Mesothelial cell of epicardium (in vitro differentiated cells): ENCODE measurements at places on chromosomes 4 and X. TPM values are rescaled to one million over a fixed set of nuclear protein-coding genes. Genes with fewer than 3 reads are reported as not detected.

DNA sequence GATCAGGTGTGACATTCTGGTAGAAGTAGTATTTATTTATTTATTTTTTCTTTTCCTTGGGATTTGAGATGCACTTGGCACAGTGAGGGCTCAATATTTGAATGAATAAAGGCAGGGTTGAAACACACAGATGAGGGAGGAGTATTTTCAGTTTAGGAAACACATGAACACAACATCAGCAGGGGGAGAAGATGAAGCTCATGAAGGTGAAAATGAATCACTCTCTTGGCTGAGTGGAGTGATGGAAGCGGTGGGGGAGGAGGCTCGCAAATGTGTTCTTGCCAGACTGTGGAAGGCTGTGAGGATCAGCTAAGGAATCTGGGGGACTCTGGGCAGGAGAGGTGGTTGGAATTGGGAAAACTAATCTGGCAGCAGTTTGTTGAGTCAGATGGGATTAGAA, 55.3 kb downstream of the ARHGAP10 start:
- peaks cover 49% of the 10 kb centered on the region for H3K4me1 ChIP-seq
- DNase-seq: no peak
- H3K4me3 ChIP-seq: no peak overlapping the region
- no peaks in the 10 kb centered on the region for H3K36me3 ChIP-seq
- no peaks in the 10 kb centered on the region for H3K27me3 ChIP-seq

GRCh38 chrX:101619364-101619763, 1.6 kb upstream of the ARMCX6 start:
- peak overlapping the region; percentile 7 for H3K4me3 ChIP-seq
- peaks cover 33% of the 10 kb centered on the region for H3K4me1 ChIP-seq
- H3K36me3 ChIP-seq: peaks cover 5% of the 10 kb centered on the region
- H3K27ac ChIP-seq: peak overlapping the region; percentile 86
- DNase-seq: no peak

DNA sequence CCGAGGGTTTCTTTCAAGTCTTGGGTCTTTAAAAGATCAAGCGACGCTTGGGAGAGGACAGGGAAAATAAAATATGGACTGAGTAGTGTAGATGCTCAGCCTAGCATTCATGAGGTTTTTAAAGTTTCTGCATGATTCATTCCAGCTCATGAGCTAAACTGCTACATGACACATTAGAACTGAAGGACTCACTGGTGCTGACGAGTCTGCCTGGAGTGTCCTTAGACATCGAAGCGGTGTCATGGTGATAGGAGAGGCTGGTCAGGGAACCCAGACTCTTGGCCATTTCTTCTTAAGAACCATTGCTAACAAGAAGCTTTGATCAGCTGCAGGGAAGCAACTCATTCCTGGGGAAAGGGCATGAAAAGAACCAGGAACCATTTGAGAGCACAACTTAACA, 158.6 kb downstream of the TRIML1 start:
- no peak for DNase-seq
- H3K27me3 ChIP-seq: peaks cover 6% of the 10 kb centered on the region
- H3K27ac ChIP-seq: no peak overlapping the region
- H3K4me1 ChIP-seq: peaks cover 19% of the 10 kb centered on the region

DNA sequence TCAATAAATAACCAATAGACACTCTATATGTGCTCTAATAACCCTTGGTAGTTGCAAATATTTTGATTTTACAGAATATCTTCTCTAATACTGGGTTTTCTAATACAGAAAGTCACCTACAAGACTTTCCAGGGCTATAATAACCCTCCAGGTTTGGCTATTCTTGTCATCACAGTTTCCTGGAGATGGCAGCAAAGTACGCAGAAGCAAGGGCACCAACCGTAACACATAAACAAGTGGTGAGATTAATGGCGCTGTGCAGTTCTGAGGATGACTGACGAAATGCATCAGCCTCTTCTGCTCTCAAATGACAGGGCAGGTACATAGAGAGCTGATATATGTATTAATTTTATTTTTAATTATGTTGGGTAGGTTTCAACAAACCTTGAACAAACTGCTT, 122.4 kb downstream of the C4orf33 start:
- H3K36me3 ChIP-seq: no peaks in the 10 kb centered on the region
- peaks cover 13% of the 10 kb centered on the region for H3K27me3 ChIP-seq
- no peak overlapping the region for H3K4me3 ChIP-seq

- DNase-seq: no peak
- no peaks in the 10 kb centered on the region for H3K27me3 ChIP-seq
- H3K4me1 ChIP-seq: peaks cover 2% of the 10 kb centered on the region
- no peak overlapping the region for H3K4me3 ChIP-seq
These were observed 99.1 kb downstream of the FRYL start for GRCh38 chr4:48680848-48681568.

DNA sequence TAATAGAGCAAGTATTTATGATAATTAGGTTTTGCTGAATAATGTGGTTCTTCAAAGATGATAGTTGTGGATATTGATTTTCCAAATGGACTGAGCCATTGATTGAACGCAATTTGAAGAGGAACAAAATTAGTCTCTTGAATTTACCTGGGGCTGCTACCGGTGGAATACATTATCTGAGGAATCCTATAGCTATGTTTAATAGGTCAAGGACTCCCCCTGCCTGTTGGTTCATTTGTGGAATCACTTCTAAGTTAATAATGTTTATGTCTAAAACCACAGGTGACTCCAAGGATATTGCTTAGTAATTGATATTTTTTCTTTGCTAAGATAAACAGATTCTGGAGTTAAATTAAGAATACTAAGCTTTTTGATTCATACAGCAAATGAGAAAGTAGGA, 576.0 kb upstream of the PABPC4L start:
- peaks cover 6% of the 10 kb centered on the region for H3K4me1 ChIP-seq
- H3K36me3 ChIP-seq: peaks cover 11% of the 10 kb centered on the region
- no peak overlapping the region for H3K27ac ChIP-seq
- no peak overlapping the region for H3K4me3 ChIP-seq
- H3K27me3 ChIP-seq: no peaks in the 10 kb centered on the region
- DNase-seq: no peak

DNA sequence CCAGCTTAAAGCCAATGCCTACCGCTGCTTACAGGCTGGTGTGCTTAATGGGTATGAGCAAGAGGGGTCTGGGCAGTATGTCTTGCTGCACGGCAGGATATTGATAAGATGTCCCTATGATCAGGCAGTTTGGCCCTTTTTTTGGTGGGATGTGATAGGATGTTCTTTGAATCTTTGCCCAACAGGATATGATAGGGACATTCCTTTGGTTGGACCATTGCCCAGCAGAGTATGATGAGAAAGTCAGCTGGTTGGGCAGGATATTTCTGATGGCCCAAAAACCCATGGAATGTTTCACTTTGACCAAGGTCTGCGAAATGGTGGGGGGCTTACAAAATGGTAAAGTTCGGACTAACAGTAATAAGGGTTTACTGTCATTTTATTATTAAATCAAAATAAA, 1060.6 kb downstream of the STIM2 start:
- H3K36me3 ChIP-seq: no peaks in the 10 kb centered on the region
- H3K4me1 ChIP-seq: peaks cover 6% of the 10 kb centered on the region

DNA sequence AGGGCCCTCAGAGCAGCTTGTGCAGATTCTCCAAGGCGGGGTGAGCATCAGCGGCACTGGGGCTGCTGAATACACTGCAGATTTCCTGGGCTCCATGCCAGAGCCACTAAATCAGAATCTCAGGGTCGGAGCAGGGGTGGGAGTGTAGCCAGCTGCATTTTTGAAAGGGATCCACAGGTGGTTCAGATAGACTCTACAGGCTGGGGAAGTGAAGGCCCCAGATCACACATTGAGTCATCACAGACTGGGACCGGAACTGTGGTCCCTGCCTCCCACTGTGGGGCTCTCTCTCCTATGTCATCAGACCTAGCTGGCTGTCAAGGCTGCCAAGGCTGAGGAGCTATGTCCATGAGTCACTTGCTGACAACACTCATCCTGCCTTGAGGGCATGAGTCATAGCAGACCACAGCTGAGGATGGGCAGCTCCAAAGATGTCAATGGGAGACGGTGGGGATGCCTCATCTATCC, 162.3 kb upstream of the MAMLD1 start:
- H3K4me1 ChIP-seq: peaks cover 4% of the 10 kb centered on the region
- H3K4me3 ChIP-seq: no peak overlapping the region
- H3K27me3 ChIP-seq: no peaks in the 10 kb centered on the region
- H3K27ac ChIP-seq: no peak overlapping the region
- no peak for DNase-seq

DNA sequence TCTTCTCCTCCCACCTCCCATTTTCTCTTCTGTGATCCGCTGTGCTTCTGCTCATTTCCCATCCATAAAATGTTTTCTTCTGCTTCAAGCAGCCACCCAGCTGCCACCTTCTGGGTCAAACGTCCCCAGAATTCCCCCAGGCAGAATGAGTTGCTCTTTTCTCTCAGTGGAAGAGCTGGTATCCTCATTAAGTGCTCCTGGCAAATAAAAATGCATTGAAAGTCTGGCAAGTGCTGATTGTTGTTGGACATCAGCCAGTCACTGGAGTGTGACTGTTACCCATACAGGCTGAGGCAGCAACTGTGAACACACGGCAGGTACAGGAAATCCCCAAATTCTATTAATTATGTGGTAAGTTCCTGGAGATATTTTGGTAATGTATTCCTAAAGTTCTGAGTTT, 52.6 kb downstream of the LIMCH1 start:
- DNase-seq: no peak
- H3K36me3 ChIP-seq: no peaks in the 10 kb centered on the region
- H3K4me1 ChIP-seq: peaks cover 24% of the 10 kb centered on the region
- H3K27me3 ChIP-seq: no peaks in the 10 kb centered on the region
- no peak overlapping the region for H3K4me3 ChIP-seq

- no peak overlapping the region for H3K27ac ChIP-seq
- H3K36me3 ChIP-seq: no peaks in the 10 kb centered on the region
- H3K27me3 ChIP-seq: no peaks in the 10 kb centered on the region
- DNase-seq: no peak
These were observed 13.5 kb downstream of the TEX13B start for GRCh38 chrX:107968623-107969022.

DNA sequence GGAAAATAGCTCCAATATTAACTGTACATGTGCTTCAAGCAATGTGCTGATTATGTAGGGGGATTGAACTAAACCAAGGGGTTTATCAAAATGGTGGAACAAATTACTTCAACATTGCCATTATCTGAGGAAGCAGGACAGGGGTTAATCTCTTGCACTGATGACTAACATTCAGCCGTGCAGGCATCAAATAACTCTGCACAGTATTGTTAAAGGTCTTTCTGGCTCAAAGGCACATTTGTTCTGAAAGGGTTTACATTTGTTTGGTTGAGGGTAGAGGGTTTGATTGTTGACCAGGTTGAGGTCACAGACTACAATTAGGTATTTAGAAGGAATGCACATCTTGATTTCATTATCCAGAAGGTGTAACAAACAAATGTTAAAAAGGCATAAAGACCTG, 32.2 kb upstream of the CCSER1 start:
- H3K4me1 ChIP-seq: no peaks in the 10 kb centered on the region
- H3K4me3 ChIP-seq: no peak overlapping the region
- H3K27me3 ChIP-seq: no peaks in the 10 kb centered on the region
- H3K27ac ChIP-seq: no peak overlapping the region
- DNase-seq: no peak
- H3K36me3 ChIP-seq: no peaks in the 10 kb centered on the region

DNA sequence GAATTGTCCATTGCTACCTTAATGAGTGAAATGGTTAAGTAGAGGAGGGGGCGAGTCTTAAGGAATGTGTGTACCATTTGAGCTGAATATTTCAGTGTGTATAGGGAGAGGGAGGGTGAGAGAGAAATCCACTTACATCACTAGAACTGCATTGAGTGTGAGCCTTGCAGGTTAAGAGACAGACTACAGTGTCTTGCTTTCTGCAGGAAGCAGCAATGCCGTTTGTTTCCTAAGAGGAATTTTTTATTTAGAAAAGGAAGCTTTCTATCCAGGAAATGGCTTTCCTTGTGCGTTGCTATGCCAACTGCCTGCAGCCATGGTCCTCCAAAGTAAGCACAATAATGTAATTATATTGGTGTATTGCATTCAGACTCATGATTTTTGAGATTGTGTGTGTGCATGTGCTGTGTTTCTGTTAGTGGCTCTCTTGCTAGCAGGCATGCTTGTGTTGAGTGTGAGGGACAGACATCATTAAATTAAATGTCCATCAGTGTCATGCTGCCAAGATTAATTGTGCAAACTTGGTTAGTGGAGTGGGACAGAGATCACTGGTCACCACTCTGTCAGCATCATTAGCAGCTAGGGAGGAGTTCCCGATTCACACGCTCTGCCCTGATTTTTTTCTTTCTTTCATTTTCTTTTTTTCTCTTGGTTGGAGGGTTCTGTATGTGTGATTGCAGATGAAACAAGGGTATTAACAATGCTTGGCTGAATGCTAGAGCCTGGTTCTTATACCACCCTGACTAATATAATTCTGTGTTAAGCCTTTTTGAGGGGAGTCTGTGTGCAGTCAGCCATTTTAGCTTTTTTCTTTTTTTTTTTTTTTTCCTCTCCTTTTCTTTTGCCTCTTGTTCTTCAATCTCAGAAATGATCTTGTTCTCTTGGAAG, 164.3 kb downstream of the RAPGEF2 start:
- DNase-seq: no peak
- no peaks in the 10 kb centered on the region for H3K27me3 ChIP-seq
- H3K4me3 ChIP-seq: no peak overlapping the region
- H3K27ac ChIP-seq: no peak overlapping the region
- no peaks in the 10 kb centered on the region for H3K36me3 ChIP-seq
- peaks cover 10% of the 10 kb centered on the region for H3K4me1 ChIP-seq

DNA sequence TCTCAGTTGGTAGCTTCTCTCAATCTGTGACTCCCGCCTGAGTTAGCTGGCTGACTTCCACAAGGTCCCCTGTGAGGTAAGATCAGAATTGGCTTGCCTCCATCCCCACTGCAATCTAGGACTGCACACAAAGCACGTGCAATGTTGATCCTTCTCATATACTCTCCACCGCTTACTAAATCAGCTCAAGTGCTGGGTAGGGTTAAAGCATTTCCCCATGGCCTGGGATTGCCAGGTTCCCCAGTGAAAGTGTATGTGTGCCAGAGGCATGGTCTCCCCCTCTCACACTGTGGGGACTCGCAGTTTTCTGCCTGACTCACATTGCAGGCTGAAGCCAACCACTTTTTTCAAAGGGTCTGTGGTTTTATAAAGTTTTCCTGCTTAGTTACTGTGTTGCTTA, 886.9 kb downstream of the FAM133A start:
- H3K36me3 ChIP-seq: no peaks in the 10 kb centered on the region
- DNase-seq: no peak
- H3K27me3 ChIP-seq: no peaks in the 10 kb centered on the region
- H3K27ac ChIP-seq: no peak overlapping the region

- H3K27me3 ChIP-seq: no peaks in the 10 kb centered on the region
- no peak overlapping the region for H3K4me3 ChIP-seq
- H3K4me1 ChIP-seq: no peaks in the 10 kb centered on the region
These were observed 68.6 kb downstream of the BEND4 start for GRCh38 chr4:42083816-42084215.

GRCh38 chr4:26074712-26075430, 160.9 kb downstream of the SMIM20 start:
- no peak for DNase-seq
- no peaks in the 10 kb centered on the region for H3K36me3 ChIP-seq
- H3K4me3 ChIP-seq: no peak overlapping the region
- H3K27me3 ChIP-seq: no peaks in the 10 kb centered on the region
- no peak overlapping the region for H3K27ac ChIP-seq
- peaks cover 12% of the 10 kb centered on the region for H3K4me1 ChIP-seq

The NRK gene
- 47.4 to 48.2 TPM (median 47.8 TPM) in 3 replicates for total RNA-seq

The NKX3-2 gene
- 1.3 to 1.4 TPM (median 1.3 TPM) in 3 replicates for total RNA-seq

The CXCL11 gene
- total RNA-seq: not detected in 3 replicates

The CRMP1 gene
- 14.6 to 16.5 TPM (median 15.7 TPM) in 3 replicates for total RNA-seq

The PPARGC1A gene
- 3.1 to 3.7 TPM (median 3.4 TPM) in 3 replicates for total RNA-seq

The MAML3 gene
- 24.8 to 26.9 TPM (median 26.0 TPM) in 3 replicates for total RNA-seq
